Stimulated activated CD4-positive, alpha-beta T cell treated with anti-CD3 and anti-CD28 coated beads, Interleukin-4, amount 100 ng/mL, for 4 hours (primary cell): ENCODE measurements at places on chromosomes 1 and 21.

DNA sequence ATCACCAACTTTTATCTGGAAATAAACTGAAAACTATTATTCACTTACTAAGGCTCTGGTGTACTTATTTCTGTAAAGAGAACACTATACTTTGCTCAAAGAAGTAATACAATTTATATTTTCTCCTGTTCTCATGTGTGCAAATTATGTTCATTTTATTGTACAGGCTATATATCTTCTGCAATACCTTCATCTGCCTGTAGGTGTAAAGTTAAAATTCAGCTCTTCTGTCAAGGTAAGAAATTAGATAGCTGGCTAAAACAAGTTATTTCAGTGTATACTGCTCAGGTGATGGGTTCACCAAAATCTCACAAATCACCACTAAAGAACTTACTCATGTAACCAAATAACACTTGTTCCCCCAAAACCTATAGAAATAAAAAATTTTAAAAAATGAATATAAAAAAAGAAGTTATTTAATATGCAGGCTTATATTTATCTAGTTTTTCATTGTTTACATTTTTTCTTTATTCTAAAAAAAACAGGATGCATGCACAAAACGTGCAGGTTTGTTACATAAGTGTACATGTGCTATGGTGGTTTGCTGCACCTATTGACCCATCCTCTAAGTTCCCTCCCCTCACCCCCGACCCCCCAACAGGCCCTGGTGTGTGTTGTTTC is 81.5 kb downstream of the PTGER3 start:
- no peak for DNase-seq

- DNase-seq: no peak
Measured at GRCh38 chr1:246096356-246096755, 410.7 kb downstream of the SMYD3 start.

DNA sequence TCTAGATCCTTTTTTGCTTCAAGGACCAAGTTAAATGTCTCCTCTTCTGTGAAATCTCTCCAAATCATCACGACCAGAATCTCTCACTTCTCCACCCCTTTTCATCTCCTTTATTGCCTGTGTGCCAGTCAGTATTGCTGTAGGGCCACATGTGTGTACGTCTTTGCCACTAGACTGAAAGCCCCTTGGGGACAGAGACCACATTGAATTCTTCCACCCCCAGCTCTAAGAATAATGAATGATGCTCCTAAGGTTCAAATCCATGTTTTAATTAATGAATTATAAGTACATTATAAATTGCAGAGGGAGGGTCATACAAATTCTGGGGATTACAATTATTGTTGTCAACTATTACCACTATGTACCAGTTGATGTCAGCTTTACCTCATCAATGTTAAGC is 343.8 kb downstream of the USP25 start:
- no peak for DNase-seq

GRCh38 chr21:42251654-42252324 is 32.8 kb downstream of the ABCG1 start:
- DNase-seq: no peak

GRCh38 chr21:44027607-44028286 is 15.6 kb downstream of the TRAPPC10 start:
- no peak for DNase-seq

- no peak for DNase-seq
Measured at GRCh38 chr1:192579010-192579738, 3.6 kb downstream of the RGS1 start.

GRCh38 chr21:26112127-26112742 is 58.3 kb downstream of the APP start:
- no peak for DNase-seq

- DNase-seq: no peak
Measured at GRCh38 chr21:38188037-38188436, 68.8 kb upstream of the KCNJ15 start.

- no peak for DNase-seq
Measured at GRCh38 chr1:204598319-204598969, 82.2 kb downstream of the MDM4 start.

DNA sequence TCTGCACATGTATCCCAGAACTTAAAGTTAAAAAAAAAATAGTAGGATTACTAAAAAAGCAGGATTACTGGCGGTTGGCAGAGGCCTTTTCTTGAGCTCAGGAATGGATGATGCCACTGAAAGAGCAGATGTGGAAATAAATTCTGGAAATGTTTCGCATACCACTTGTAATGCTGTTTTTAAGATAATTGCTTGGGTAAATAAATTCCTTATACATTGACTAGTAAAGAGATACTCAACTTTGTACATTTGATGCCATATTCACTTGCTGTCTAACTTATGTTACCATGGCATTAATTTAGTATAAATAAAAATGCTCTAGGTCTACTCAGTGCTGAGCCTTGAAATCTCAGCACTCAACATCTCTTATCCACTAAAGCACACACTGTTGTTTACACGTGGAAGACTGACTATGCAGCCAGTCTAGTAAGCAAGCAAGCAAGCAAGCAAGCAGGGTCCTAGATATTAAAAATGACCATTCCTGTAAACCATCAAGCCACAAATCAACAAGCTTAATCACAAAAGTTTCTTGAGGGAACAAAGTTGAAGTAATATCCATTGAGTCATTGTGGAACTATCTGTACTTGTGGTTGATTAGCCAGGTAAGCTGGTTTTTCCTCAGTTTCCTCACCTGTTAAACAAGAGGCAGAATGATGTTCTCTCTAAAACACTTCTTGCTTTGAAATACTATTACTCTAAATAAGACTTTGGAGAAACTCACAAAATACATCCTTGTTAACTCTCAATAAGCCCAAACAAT is 1.7 kb upstream of the RASAL2 start:
- DNase-seq: no peak

DNA sequence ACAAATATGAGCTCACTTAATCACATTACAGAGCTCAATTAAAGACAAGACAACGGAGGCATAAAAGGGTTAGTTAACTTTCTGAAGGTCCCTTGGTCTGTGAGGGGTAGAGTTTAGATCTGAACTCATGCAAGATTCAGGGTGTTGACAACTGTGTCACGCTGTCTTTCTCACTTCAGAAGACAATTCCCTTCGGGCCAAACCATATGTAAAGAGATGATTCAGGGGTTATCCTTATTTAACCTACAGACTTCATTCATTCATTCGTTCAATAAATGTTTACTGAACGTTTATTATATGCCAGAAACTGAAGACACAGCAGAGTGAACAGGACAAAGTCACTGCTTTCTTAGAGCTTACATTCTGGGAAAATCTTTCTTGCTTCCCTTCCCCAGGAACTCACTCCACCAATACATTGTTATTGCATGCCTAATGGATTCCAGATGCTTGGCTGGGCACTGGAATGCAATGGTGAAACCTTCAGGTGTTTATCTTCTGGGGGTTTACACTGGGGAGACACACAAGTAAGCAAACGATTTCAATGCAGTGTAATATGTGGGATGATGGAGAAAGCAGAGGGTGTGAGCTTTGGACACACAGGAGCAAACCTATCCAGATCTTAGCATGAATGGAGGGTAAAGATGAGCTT is 6.4 kb downstream of the XCL1 start:
- DNase-seq: no peak
